ENCODE measurements at places on chromosomes 4 and X. TPM values are rescaled to one million over a fixed set of nuclear protein-coding genes. Genes with fewer than 3 reads are reported as not detected.

GRCh38 chr4:120526033-120526432 is 396.5 kb downstream of the PRDM5 start:
- DNase-seq: no peak

- DNase-seq: no peak
Observed at GRCh38 chr4:121408-122084, 2.8 kb upstream of the ZNF718 start.

DNA sequence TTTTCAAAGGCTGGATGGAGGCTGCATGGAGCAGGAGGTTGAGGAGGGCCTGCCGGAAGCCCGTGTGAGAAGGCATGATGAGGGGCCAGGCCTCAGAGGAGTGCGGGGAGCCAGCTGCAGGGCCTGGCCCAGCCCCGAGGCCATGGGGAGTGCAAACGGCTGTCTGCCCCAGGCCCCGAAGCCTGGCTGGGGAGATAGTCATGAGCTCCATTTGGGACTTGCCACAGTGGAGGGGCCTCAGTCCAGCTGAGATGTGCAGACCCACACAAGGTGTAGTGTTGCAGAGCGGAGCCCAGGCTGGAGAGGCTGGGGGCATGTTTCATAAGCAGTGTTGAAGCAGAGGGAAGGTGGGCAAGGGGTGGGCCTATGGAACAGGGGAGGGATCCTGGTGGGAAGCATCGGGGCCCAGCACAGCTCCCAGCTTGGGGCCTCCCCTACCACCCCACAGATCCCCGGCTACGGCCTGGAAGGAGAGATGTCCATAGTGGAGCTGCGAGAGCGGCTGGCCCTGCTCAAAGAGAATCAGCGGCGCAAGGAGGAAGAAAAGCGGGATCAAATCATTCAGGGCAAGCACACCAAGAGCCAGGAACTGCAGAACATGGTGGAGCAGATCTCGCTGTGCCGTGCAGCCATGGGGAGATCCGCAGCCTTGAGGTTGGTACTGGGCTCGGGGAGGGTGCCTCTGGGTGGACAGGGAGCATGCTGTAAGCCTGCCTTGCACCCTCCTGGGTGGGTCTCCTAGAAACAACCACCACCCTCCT is 9.1 kb upstream of the RNF4 start:
- DNase-seq: no peak

GRCh38 chr4:66182636-66183035 is 512.3 kb upstream of the EPHA5 start:
- DNase-seq: no peak

DNA sequence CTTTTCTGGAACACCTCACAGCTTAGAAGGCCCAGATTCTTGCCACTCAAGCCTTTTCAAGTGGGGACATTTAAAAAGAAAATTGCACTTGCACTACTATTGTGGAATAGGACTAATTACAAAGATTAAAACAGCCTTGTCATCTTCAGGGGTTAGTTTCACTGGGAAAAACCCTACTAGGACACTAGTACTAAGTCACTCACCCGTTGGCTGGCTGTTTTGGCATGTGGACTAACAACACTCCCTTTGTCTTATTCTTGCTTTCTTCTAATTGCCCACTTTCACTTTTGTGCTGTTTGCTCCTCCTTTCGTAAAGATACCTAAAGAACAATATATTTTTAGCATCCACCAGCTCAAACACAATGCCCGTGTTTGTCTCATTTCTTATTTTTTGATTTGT is 200.9 kb upstream of the MID1 start:
- DNase-seq: no peak

- DNase-seq: no peak
Observed at GRCh38 chr4:145347684-145348083, 134.0 kb upstream of the SMAD1 start.

DNA sequence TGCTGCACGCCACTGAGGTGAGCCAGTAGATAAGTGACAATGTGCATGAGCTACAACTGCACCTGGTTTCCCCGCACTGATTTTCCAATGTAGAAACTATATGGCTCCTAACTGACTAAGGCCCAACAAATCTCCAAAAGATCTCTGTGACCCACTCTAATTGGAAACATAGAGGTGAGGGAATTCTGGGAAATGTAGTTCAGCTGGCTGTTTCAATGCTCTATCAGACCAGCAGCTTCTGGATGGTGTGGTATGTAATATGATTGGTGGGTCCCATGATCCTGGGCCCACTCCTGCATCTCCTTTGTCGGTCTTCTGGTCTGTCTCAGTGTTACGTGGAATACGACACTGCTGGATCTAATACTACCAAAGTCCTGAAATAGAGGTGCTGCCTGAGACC is 18.6 kb downstream of the CCDC160 start:
- DNase-seq: no peak

The SERTM2 gene
- total RNA-seq: not detected

The FGFBP1 gene
- not detected for total RNA-seq

The BST1 gene
- 2.6 TPM for total RNA-seq

The NSUN7 gene
- total RNA-seq: 1.5 TPM
